M059J (cell line): ENCODE measurements at places on chromosomes 3 and 15.

GRCh38 chr15:81666839-81667238, 292.8 kb upstream of the TMC3 start:
- DNase-seq: peak; percentile 0

DNA sequence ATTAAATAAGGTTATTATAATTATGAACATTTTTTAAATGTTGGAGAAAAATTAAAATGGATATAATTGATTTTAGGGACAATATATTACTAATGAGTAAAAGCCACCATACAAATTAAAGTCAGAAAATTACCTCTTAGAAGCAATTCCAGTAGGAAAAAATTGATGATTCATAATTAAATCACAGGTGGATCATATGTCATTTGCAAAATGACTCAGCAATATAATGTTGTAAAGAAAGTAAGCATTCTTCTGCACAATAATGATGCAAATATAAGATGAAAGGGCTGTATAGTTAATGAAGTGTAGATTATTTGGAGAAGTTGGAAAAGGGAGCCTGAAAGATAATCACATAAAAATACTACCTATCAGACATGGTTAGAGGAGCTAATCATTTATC, 25.8 kb downstream of the ZPLD1 start:
- peak; percentile 33 for DNase-seq

DNA sequence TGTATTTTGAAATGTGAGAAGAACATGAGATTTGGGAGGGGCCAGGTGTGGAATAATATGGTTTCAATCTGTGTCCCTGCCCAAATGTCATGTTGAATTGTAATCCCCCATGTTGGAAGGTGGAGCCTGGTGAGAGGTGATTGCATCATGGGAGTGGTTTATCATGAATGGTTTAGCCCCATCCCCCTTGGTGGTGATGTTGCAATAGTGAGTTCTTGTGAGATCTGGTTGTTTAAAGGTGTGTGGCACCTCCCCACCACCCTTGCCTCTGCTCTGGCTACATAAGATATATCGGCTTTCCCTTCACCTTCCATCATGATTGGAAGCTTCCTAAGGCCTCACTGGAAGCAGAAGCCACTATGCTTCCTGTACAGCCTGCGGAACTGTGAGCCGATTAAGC, 23.9 kb upstream of the TMEM108 start:
- DNase-seq: no peak

DNA sequence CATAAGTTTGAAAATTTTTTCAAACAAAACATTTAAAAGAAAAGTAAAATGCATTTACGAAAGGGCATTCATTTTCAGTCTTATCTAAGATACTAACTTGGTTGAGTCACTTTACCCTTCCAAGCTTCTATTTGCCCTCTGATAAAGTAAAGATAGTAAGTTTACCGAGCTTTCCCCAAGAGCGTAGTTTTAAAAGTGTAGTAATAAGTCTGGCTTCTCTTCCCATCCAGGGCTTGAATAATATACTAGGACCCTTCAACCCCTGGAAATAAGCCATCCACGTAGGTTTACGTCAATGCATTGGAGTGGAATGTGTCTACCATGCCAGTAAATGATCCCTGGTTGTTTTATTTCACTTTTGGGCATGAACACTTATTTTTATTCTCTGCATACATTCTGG, 608.3 kb downstream of the NTRK3 start:
- no peak for DNase-seq

DNA sequence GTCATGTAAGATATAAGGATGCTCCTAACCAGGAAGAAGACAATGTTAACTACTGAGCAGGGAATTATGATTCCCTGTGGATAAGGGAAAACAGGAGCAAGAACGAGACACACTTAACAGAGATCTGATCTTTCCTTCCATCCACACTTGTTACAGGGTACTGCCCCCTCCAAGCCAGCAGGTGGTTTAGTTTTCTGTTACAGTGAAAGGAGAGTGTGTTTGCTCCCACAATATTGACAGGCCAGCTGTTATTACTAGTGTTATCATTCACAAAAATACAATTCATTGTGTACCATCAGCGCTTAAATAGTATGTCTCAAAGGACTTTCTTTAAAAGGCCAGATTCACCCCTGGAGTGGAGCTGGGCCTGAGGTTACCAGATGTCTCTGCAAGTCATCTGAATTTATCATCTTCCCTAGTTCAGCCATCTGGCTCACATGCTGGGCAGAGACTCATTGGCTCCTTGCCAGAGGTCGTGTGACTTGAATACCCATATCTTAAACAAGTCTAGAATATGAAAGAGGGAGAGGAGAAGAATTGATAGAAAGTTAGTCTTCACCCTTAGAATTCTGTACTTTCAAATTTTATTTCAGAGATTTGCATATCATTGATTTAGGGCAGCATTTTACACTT, 16.8 kb upstream of the FMN1 start:
- no peak for DNase-seq
